Aorta (tissue), 5 donors: ENCODE measurements at places on chromosomes 1 and 21. TPM values are rescaled to one million over a fixed set of nuclear protein-coding genes. Genes with fewer than 3 reads are reported as not detected.

GRCh38 chr1:6690186-6690585 lies 11.4 kb downstream of the DNAJC11 start:
- no peak for DNase-seq

- DNase-seq, result no peak
These were observed 223.9 kb downstream of the ST6GALNAC3 start for GRCh38 chr1:76298399-76298798.

- peak; percentile 26 for DNase-seq
These were observed 41.2 kb downstream of the DMRTB1 start for GRCh38 chr1:53500204-53501064.

DNA sequence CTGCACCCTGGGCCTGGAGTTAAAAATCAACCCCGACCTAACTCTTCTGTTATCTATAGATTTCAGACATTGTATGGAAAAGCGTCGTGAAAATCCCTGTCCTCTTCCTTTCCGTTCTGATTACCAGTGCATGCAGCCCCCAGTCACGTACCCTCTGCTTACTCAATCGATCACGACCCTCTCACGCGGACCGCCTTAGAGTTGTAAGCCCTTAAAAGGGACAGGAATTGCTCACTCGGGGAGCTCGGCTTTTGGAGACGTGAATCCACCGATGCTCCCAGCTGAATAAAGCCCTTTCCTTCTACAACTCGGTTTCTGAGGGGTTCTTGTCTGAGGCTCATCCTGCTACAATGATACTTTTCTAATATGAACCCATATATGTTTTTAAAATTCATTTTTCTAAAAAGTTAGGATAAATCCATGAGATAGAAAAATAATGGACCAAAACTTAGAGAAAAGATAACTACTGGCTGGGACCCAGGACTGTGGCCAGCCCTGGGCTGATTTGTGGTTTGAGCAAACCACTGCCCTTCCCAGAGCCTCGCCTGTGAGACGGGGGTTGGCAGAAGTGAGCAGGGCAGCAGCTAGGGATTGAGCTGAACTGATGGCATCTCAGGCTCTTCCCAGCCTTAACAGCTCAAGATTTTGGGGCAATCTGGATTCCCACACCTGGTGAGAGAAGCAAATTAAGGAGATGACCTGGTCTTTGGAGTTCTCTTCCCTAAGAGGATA lies 5.0 kb downstream of the UQCRHL start:
- no peak for DNase-seq

- DNase-seq, result no peak
These were observed 10.6 kb downstream of the CEP170 start for GRCh38 chr1:243244432-243244841.

DNA sequence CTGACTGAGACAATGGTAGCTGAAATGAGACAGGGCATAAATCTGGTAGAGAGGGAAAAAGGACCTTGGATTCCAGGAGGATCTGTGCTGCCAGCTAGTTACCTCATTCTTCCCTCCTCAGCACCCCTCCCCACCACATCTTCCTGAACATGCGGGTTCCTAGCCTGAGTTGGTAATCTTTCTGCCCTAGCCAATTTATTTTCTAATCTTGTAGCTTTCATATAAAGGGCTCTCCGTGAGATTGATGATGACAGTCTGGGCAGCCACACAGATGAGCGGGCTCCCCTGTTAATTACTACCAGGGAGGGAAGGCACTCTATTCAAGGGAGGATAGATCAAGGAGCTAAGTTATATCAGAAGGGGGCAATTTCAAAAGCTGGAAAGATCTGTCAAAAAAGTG lies 20.2 kb downstream of the ARHGEF11 start:
- DNase-seq, result no peak

Gene GLIS1
- 0.81 TPM for total RNA-seq

Gene S100A9
- total RNA-seq, result 131 TPM

Gene MSTO1
- total RNA-seq, result 46.5 TPM

Gene SMIM1
- total RNA-seq, result 5.6 TPM

DNA sequence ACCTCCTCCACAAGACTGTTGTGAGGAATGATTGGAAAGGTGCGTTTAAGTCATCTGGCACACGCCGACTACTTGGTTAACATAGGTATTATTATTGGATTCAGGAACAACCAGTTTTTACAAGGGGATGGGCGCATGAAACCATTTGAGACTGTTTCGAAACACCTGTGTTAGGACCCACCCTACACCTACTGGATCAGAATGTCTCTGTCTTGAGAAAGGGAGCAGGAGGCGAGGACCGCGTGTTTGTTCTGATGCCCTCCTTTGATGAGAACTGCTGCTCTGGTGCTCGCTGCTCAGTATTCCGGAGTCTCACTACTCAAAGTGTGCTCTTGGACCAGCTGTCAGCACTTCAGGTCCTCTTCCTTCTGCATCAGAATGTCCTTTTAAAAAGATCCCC lies 7.3 kb downstream of the H6PD start:
- no peak for DNase-seq

GRCh38 chr1:43451157-43451591 lies 2.6 kb downstream of the HYI start:
- DNase-seq, result no peak

GRCh38 chr1:224528900-224529299 lies 87.2 kb upstream of the CNIH3 start:
- no peak for DNase-seq

DNA sequence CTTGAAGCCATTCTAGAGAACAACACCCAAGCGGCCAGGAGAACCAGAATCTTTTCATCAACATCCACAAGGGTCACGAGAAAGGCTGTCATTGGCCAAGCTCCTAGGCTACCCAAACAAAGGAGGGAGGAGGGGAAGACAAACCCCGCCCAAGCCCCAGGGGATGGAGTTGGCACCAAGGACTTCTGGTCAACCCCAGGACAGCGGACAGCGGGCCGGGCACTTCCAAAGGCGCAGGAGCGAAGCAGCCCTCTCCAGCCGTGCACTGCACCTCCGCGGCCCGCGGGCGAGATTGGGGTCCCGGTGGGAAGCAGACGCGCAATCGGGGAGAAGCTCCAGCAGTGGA lies at the start of gene CLIC6:
Gene CLIC6, plus strand, starts transcription at position 192 of the 346 bp plus-strand sequence. CDS start 395 bp downstream, outside the sequence.
- peak; percentile 61 for DNase-seq

DNA sequence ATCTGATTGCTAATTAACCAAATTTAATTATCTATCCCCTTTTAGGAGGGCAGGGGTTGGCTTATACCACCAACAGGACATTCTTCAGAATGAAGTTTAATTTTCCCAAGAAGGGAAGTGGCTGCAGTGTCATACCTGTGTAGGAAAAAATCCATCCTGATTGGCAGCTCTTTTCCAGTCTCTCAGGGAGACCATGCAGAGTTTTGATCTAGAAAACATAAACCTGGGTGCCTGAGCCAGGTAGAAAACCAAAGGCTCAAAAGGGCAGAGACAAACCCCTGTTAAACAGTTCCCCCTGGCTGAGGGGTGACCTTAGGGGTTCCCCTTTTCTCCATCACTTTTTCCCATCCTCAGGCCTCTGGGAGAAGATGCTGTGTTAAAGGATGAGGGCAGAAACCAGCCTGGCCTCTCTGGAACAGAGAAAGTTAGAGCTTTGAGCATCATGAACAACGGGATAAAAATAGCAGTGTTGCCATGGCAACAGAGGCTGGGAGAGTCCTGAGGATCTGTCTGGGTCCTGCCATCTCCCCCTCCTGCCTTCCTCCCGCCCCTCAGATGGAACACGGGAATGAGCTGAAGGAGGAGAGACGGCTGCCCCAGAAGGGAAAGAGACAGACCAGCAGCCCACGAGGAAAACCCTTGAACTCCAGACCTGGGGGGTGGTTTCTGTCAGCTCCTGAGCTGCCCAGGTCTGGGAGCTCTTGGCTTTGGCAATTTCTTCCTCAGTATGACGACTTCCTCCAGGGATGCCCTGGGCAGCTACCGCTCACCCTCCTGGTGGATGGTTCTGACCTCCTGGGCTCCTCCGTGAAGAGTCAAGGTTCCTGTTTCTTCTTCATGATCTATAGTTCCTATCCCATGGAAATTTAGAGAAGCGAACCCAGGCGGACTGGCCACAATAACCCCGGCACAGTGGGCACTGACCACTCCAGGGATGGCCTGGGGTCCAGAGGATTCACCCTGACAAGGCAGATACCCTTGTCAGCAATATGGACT lies 14.0 kb upstream of the LEMD1 start:
- DNase-seq, result peak; percentile 45

Gene GPR89A
- total RNA-seq, result 21.4 TPM

Gene SLC66A1
- 7.6 TPM for total RNA-seq

GRCh38 chr1:33334081-33334552 lies 13.2 kb upstream of the A3GALT2 start:
- peak; percentile 73 for DNase-seq

DNA sequence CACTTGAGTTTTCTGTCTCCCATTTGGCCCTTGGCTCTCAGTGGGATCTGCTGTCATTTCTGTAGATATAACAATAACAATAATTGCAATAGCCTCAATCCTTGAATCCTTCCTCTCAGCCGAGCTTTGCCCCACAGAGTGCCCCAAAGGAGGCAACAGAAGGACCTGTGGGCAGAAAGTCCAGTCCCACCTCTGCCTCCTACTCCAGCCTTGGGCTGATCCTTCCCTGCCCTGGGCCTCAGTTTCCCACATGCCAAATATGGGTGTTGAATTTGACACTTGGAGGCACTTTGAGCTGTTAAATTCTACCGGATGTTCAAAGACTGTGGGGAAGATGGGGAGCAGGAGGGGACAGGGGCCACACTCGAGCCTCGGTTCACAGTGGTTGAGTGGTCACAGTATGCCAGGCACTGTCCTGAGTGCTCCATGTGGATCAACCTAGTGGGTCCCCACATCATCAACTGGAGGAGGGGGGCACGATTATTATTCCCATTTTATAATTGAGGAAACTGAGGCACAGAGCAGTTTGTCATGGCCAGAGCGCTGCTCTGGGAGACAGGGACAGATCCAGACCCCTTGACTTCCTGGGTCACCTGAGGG lies 307.1 kb downstream of the MATN1 start:
- no peak for DNase-seq

DNA sequence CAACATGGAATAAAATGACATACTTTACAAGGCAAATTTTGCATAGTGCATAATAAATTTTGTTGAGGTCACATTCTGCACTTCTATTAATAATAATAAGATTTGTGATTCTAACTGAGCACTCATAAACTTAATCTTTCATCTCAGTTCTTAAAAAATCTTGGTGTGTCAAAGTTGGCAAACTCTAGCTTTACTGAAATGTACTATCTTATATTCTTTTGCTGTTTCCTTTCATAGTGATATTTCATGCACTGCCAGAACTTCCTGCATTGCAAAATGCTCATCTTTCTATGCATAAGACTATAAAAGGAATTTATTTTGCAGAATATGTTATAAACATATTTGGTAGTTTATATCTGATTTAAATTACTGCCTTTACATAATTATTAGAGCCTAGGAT lies 797.6 kb downstream of the ADGRL2 start:
- no peak for DNase-seq

GRCh38 chr1:78240755-78241154 lies 195.0 kb downstream of the GIPC2 start:
- no peak for DNase-seq

- peak; percentile 29 for DNase-seq
These were observed 3.9 kb downstream of the TMEM63A start for GRCh38 chr1:225878282-225878681.

GRCh38 chr1:48715921-48716320 lies 60.8 kb downstream of the BEND5 start:
- DNase-seq, result no peak

DNA sequence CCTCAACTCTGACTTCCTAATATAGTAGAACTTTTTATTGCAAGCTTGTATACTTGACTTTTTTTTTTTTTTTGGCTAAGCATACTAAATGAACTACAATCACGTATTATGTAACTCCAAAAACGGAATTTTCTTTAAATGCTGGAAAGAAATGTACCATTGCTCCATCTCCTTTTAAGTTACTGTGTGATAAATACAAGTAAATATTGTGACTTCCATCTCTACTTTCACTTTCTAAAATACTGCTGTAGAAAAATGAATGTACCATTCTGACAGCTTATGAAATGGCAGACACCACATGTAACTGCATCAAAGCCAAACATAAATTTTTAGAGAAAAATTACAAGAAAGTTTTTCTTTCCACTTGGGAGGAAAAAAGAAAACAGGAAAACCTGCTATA lies 54.7 kb downstream of the ASH1L start:
- DNase-seq, result no peak

DNA sequence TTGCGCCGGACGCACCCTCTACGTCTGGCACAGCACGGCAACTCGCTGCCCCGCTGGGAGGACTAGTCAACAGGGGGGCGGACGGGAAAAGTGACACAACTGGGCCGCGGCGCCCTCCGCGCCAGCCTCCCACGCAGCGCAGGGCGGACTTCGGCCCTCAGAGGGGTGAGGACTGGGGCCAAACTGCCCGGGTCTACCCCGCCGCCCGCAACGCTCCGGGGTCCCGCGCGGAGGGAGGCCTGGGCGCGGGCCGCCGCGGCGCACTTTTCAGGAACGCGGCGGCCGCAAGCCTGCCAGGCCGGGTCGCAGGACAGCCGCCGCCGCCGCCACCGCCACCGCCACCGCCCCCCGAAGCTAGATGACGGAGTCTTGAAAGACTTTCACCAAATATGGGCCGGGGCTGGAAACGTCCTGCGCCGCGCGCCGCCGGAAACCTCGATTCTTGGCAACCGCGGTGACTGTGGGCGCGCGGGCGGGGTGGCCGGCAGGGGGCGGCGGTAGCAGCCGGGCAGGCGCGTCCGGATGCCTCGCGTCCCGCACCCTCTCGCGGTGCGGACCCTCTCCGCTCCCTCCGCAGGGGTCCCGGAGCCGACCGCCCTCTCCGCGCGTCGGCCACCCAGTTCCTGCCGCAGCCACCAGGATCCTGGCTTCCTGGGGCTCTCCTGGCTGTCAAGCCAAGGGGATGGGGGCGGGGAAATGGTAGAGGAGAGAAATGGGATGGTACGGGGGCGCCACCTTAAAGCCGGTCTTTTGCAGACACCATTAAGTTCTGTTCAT lies 3.7 kb upstream of the CCN1 start:
- peak; percentile 93 for DNase-seq

GRCh38 chr1:67710417-67710816 lies 25.4 kb downstream of the GADD45A start:
- peak; percentile 75 for DNase-seq

GRCh38 chr1:27071049-27071416 lies 58.4 kb upstream of the TENT5B start:
- DNase-seq, result no peak

Gene FOXE3
- not detected for total RNA-seq

- no peak for DNase-seq
These were observed 22.3 kb downstream of the BTG3 start for GRCh38 chr21:17590430-17590829.

GRCh38 chr1:151737479-151737878 lies 16.2 kb downstream of the RIIAD1 start:
- no peak for DNase-seq

GRCh38 chr1:32770741-32771548 lies 46.2 kb downstream of the YARS1 start:
- DNase-seq, result no peak
